Effector memory CD8-positive, alpha-beta T cell (primary cell): ENCODE measurements at places on chromosomes 7 and 10.
A peak's percentile ranks its signal among the peaks of the same experiment; 100 is the strongest.

DNA sequence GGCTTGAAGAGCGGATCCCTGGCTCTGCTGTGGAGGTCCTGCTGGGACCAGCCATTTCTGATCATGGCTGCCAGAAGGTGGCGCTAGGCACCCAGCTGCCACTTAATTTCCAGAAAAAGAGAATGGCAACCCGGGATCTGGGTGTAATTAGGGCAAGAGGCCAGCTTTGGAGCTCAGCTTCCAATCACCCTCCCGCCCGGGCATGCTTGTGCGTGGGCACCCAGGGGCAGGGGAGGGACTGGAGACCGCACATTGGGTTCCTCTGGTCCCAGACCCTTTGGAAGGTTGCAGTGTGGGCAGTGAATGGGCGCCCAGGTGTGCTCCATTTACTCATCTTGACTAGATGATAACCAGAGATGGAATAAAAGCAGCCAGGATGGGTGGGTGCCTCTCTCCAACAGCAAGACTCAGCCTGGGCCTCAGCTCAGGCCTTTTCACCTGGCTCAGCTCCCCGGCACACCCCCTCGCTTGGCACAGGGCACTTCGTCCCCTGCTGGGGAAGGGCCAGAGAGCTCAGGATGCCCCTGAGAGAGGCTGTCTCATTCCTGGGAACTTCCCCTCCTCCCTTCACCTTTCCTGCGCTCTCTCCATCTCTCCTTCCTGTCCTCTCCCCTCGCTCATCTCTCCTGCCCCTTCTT lies 14.7 kb downstream of the FAM241B start:
- no peaks in the 10 kb centered on the region for H3K4me1 ChIP-seq
- peak; percentile 35 for DNase-seq
- peaks cover 41% of the 10 kb centered on the region for H3K27me3 ChIP-seq

GRCh38 chr7:84720456-84721097 lies 466.3 kb downstream of the SEMA3D start:
- no peak overlapping the region for H3K27ac ChIP-seq
- no peak overlapping the region for H3K4me3 ChIP-seq
- no peak for DNase-seq

GRCh38 chr10:124092250-124092859 lies 1.0 kb downstream of the CHST15 start:
- DNase-seq = no peak
- H3K27ac ChIP-seq = no peak overlapping the region
- H3K4me3 ChIP-seq = peak overlapping the region; percentile 29
- no peaks in the 10 kb centered on the region for H3K4me1 ChIP-seq
- peaks cover 73% of the 10 kb centered on the region for H3K27me3 ChIP-seq

- H3K4me1 ChIP-seq = no peaks in the 10 kb centered on the region
- H3K36me3 ChIP-seq = no peaks in the 10 kb centered on the region
- DNase-seq = no peak
These were observed 209.9 kb downstream of the BBS9 start for GRCh38 chr7:33339074-33339790.

GRCh38 chr7:46463170-46463569 lies 542.1 kb upstream of the IGFBP3 start:
- no peak overlapping the region for H3K4me3 ChIP-seq
- no peak overlapping the region for H3K27ac ChIP-seq
- H3K27me3 ChIP-seq = no peaks in the 10 kb centered on the region
- no peaks in the 10 kb centered on the region for H3K4me1 ChIP-seq
- DNase-seq = no peak
- no peaks in the 10 kb centered on the region for H3K36me3 ChIP-seq

DNA sequence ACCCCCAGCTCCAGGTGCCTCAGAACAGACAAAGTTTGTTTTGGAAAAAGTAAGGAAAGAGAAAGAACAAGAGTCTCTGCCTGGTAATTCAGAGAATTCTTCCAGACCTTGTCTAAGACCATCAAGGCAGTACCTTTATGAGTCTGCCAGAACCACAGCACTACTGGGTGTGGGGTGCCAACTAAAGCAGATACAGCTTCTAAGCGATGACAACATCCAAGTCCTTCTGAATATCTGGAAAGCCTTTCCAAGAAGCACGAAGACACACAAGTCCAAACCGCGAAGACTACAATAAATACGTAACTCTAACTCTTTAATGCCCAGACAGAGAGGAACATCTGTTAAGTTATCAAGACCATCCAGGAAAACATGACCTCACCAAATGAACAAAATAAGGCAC lies 94.3 kb downstream of the SIRT1 start:
- H3K27ac ChIP-seq = peak overlapping the region; percentile 36
- DNase-seq = no peak
- H3K36me3 ChIP-seq = peaks cover 56% of the 10 kb centered on the region
- no peaks in the 10 kb centered on the region for H3K27me3 ChIP-seq
- H3K4me3 ChIP-seq = no peak overlapping the region

DNA sequence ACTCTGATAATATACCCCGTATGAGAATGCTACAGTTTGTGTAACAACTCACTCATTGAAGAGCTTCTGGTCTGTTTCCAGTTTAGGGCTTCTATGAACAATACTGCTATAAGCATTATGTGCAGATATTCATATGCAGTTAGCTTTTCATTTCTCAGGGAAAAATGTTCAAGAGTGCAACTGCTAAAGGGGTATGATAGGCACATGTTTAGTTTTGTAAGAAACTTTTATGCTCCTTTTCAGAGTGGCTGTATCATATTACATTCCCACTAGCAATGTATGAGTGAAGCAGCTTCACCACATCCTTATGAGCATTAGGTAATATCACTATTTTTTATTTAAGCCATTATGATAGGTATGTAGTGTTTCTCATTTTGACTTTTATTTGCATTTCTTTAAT lies 182.6 kb upstream of the CXCL12 start:
- no peak for DNase-seq
- H3K27me3 ChIP-seq = peaks cover 9% of the 10 kb centered on the region
- no peak overlapping the region for H3K27ac ChIP-seq
- no peaks in the 10 kb centered on the region for H3K36me3 ChIP-seq

DNA sequence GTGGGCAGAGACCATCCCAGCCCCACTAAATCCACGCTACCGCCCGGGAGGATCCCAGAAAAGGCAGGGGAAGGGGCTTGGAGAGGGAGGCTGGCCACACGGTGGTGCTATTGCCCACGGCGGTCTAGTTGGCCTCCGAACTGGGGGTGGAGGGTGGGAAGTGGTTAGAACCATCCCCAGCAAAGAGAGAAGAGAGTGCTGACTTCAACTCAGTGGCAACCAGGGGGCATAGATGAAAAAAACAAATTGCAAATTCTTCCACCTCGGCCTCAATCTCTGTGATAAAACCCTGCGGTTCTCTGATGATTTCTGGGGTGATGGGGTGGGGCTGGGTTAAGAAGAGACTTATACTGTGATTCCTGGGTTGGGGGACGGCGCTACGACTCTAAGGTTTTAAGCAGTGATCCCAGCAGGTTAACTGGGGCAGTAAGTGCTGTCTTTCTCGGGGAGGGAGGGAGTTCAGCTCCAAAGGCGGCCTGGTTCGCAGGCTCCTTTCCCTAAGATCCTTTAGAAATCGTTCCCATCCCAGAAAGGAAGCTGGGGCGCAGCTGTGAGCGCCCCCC lies 154.5 kb upstream of the LYZL2 start:
- peaks cover 7% of the 10 kb centered on the region for H3K36me3 ChIP-seq
- peak; percentile 76 for DNase-seq
- H3K4me3 ChIP-seq = peak overlapping the region; percentile 73
- H3K27me3 ChIP-seq = no peaks in the 10 kb centered on the region

DNA sequence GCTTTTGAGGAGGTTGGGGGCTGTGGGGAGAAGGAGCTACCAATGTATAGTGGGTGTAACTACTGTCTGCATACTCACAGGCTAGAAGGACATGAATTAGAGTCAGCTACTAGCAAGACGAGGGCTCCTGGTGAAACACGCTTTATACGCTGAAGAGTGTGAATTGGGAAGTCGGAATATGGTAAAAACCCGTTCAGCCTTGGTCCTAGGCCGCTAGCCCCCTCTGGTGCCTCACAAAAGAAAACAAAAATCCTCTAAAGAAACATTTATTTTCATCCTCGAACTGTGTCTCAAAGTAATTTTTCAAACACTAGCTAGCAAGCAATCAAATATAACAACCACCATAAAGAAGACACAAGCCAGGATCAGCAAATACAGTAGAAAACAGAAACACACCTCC lies 338.1 kb upstream of the SEMA3C start:
- H3K27ac ChIP-seq = no peak overlapping the region
- no peaks in the 10 kb centered on the region for H3K4me1 ChIP-seq
- H3K36me3 ChIP-seq = no peaks in the 10 kb centered on the region

- H3K4me3 ChIP-seq = no peak overlapping the region
- no peak overlapping the region for H3K27ac ChIP-seq
- H3K27me3 ChIP-seq = peaks cover 6% of the 10 kb centered on the region
- no peak for DNase-seq
These were observed 21.5 kb upstream of the TMEM213 start for GRCh38 chr7:138776166-138776833.

DNA sequence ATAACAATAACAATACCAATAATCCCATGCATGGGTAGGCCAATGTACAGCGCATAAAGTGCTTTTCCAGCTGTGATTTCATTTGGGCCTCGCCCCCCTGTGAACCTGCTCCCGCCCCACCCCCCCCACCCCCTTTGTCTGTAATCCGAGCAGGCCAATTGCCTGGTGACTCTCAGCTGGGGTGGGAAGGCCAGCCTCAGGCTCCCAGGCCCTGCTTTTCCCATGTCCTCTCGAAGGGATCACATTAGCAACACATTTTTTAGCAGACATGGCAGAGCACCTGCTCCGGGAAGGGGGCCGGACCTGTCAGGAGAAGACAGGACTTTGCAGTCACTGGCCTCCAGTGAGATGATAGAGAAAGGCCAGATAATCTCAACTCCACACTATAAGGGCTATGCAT lies 439.3 kb downstream of the RPS24 start:
- no peak overlapping the region for H3K4me3 ChIP-seq
- H3K36me3 ChIP-seq = no peaks in the 10 kb centered on the region
- no peak for DNase-seq
- no peak overlapping the region for H3K27ac ChIP-seq

- no peak for DNase-seq
- H3K4me3 ChIP-seq = peak overlapping the region; percentile 83
- H3K27ac ChIP-seq = peak overlapping the region; percentile 98
- H3K27me3 ChIP-seq = no peaks in the 10 kb centered on the region
- peaks cover 11% of the 10 kb centered on the region for H3K4me1 ChIP-seq
- H3K36me3 ChIP-seq = peaks cover 21% of the 10 kb centered on the region
These were observed 1.2 kb downstream of the THNSL1 start for GRCh38 chr10:25017661-25018060.

DNA sequence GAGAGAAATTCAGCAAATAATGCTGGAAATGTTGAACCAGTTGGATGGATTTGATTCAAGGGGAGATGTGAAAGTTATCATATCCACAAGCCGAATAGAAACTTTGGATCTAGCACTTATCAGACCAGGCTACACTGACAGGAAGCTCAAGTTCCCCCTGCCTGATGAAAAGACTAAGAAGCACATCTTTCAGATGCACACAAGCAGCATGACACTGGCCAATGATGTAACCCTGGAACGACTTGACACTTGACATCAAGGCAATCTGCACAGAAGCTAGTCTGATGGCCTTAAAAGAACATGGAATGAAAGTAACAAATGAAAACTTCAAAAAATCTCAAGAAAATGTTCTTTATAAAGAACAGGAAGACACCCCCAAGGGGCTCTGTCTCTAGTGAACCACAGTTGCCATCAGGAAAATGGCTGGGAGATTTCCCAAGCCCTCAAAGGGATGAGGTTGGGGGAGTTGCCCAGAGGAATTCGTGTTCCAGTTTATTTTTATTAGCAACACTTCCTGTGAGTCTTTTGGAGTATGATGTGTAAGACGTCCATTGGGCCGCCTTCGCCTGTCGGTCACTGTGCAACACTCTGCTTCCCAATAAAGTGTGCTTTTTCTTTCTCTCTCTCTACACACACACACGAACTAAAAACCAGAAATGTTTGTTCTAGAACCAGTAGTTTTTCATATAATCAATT lies 200.0 kb downstream of the HIBADH start:
- DNase-seq = no peak
- no peak overlapping the region for H3K27ac ChIP-seq
- H3K4me1 ChIP-seq = no peaks in the 10 kb centered on the region
- H3K4me3 ChIP-seq = no peak overlapping the region

GRCh38 chr7:40721342-40721949 lies 586.6 kb downstream of the SUGCT start:
- no peaks in the 10 kb centered on the region for H3K36me3 ChIP-seq
- H3K4me1 ChIP-seq = no peaks in the 10 kb centered on the region
- no peak for DNase-seq
- H3K27me3 ChIP-seq = no peaks in the 10 kb centered on the region

DNA sequence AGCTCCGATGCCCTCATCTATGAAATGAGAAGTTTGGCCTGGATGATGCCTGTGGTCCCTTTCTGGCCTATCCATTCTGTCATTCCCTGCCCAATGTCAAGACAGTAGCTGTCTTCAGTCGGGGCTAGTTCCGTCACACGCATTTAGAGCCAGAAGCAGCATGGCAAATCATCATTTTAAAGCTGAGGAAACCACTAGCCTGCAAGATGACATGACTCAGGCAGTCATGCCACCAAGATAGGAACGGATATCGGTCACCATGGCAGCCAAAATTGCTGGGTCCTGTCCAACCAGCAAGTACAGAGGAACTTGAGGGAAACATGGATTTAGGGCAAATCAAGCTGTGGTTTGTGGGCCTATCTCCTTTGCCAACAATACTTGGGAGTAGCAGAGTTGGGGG lies 64.5 kb upstream of the MRLN start:
- H3K27ac ChIP-seq = no peak overlapping the region
- H3K4me1 ChIP-seq = peaks cover 44% of the 10 kb centered on the region
- no peaks in the 10 kb centered on the region for H3K27me3 ChIP-seq
- H3K4me3 ChIP-seq = no peak overlapping the region

DNA sequence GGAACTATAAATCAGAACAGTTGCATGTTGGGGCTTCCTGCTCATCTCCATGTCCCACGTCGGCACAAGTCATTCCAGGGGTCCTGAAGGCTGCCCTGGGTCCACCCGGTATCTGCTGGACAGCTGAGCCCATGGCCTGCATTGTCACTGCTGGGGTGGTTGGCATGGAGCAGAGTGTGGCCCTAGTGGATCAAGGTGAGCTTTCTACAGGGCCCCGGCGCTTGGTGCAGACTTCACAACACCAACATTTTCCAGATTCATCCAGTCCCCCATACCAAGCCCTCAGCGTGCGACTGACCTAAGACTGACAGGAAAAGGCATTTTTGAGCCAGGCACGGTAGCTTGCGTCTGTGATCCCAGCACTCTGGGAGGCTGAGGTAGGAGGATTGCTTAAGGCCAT lies 175.5 kb upstream of the LYZL2 start:
- H3K27me3 ChIP-seq = peaks cover 7% of the 10 kb centered on the region
- DNase-seq = no peak
- no peak overlapping the region for H3K4me3 ChIP-seq
- no peaks in the 10 kb centered on the region for H3K36me3 ChIP-seq
- H3K27ac ChIP-seq = no peak overlapping the region
- H3K4me1 ChIP-seq = no peaks in the 10 kb centered on the region

GRCh38 chr7:108492742-108493141 lies 33.2 kb downstream of the PNPLA8 start:
- H3K4me3 ChIP-seq = no peak overlapping the region
- peaks cover 59% of the 10 kb centered on the region for H3K36me3 ChIP-seq
- no peak overlapping the region for H3K27ac ChIP-seq
- DNase-seq = no peak

- H3K27me3 ChIP-seq = no peaks in the 10 kb centered on the region
- no peak for DNase-seq
- no peaks in the 10 kb centered on the region for H3K36me3 ChIP-seq
- H3K4me3 ChIP-seq = no peak overlapping the region
- no peak overlapping the region for H3K27ac ChIP-seq
These were observed 15.7 kb downstream of the TMEM72 start for GRCh38 chr10:44926751-44927351.
